Right kidney (tissue), 9 donors: ENCODE measurements at places on chromosomes 13 and 19.

DNA sequence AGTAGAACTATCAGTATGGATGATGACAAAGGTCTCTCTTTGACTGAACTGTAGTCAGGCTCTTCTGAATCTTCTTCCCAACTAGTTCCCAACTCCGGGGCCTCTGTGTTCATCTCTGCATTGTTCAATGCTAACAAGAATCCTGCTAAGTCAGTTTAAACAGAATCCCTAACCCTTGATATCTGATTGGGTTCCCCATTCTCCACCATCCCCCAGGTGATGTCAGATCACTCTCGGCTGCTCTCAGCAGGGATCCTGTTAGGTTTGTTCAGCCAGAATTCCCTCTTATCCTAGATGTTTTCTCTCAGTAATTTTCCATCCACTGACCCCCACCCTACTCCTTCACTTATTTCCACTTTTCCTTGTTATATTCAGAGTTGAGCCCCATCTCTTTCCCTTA lies 223.6 kb downstream of the RGCC start:
- no peak for DNase-seq

DNA sequence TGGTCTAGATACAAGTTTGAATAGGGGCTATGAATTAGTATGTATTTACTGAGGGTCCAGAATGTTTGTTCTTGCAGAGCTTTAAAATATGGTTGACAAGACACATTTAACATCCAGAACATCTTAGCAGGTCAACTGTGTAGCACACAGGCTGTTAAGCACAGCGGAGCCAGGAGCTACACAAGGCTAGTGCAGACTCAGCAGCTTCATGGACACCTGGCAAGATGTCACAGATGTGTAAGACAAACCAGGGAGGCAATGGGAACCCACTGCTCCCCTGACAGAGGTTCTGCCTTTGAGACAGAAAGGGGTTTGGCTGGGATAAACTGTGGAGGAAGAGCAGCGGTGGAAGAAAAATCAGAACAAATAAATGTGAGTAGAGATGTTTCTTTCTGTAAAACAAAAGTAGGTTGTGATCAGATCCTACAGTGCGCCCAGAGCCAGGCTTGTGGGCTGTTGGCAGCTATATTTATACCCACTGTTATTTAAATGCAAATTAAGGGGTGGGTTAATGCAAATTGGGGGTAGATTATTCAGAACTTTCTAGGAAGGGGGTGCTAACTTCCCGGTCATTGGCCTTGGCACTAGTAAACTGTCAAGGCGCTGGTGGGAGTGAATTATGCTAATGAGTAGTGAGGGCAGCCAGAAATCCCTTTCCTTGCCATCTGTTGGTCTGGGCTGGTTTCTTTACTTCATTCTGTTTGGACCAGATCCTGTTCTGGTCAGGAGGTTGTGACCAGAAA lies 33.0 kb downstream of the MIPEP start:
- no peak for DNase-seq

DNA sequence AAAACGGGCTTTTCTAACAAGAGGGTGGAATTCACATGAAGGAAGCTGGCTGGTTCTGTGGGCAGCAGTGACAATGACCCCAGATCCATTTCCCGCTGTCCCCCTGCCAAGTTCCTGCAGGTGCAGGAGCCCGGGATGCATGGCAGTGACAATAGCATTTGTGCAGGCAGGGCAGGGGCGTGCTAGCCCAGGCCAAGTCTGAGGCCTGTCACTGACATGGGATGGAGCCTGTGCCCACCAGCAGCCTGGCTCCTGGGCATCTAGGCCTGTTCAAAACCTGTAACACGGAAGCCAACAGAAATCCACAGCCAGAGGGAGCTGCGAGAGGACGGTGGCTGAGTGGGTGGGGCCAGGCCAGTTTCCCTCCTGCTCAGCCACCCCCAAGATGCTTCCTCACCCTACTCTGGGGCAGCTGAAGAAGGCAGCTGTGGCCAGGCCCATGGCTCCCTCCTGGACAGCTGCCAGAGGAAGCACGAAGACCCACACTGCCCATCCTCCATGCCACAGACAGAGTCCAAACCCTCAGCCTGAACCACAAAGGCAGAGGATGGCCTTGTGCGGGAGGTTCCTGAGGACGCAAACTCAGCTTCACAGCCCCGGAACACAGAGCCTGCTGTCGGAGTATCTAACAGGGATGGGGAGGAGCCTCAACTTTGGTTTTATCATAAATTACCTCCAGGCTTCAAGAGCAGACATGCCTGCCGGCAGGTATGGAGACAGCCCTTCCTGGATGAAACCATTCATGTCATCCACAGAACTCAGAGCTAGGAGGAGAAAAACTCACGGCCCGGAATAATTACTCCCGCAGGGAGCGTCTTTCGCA lies 74.0 kb downstream of the CEBPG start:
- no peak for DNase-seq

GRCh38 chr13:34431827-34432581 lies 510.1 kb upstream of the NBEA start:
- DNase-seq, result no peak

- no peak for DNase-seq
Observed at GRCh38 chr13:112525356-112525945, 62.5 kb downstream of the TUBGCP3 start.
